Activated naive CD4-positive, alpha-beta T cell treated with anti-CD3 and anti-CD28 coated beads, Interleukin-2, amount 50 U/mL, for 16 hours (primary cell): ENCODE measurements at places on chromosomes 1 and 21.

DNA sequence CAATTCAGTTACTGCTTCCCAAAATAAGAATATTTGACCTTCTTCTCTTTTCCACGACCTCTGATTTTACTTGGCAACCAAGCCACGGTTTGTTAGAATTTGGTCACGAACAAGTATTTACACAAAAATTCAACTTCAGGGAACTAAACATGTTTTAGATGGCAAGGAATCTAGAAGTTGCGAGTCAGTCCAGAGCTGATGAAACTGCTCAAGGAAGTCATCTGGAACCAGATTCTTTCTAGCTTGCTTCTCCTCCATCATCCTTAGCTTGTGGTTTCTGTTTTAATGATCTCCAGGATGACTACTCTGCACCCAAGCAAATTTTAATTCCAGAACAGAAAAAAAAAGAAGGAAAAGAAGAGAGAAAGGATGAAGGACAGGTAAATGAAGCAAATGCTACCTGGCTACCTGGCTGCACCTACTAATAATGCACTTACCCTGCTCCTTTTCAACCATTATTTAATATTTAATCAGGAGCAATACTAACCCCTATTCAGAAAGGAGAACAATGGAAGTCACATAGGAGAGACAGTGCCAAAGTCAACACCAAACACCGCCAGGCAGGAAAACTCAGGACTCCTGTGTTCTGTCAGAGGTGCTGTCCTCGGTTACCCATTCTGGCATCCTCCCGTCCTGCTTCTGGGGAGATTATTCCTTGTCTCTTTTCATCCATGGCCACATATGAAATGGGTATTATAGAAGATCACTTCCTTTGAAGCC lies 54.2 kb upstream of the RGS7 start:
- no peak for DNase-seq

DNA sequence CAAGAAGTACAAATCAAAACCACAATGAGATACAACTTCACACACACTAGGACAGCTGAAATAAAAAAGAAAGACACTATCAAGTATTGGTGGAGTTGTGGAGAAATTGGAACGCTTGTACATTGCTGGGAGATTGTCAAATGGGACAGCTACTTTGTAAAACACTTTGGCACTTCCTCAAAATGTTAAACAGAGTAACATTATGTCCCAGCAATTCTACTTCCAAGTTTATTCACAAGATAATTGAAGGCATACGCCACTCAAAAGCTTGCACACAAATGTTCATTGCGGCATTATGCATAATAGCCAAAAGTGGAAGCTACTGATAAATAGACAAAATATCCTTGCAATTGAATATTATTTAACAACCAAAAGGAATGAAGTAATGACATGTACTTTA lies 199.9 kb upstream of the KCNK2 start:
- DNase-seq: no peak

- DNase-seq: no peak
Observed at GRCh38 chr1:9207715-9208114, 26.9 kb upstream of the H6PD start.

- peak; percentile 42 for DNase-seq
Observed at GRCh38 chr1:110765640-110766335, 91.0 kb upstream of the KCNA3 start.

DNA sequence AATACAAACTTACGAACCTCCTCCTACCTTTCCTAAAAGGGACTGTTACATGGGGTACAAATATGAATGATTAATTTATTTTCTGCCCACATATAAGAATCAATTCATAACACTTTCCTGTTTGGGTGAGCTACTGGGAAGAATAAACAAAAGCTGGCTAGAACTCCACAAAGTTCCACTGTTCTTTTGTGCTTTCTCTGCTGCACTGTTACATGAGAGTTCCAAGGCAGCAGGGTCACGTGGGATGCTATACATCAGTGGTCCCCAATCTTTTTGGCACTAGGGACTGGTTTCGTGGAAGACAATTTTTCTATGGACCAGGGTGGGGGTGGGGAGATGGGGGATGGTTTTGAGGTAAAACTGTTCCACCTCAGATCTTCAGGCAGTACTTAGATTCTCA lies 2.2 kb upstream of the ANGPTL7 start:
- DNase-seq: no peak

- DNase-seq: no peak
Observed at GRCh38 chr1:24275510-24275909, 43.6 kb upstream of the GRHL3 start.

GRCh38 chr1:208475951-208476845 lies 232.0 kb upstream of the PLXNA2 start:
- DNase-seq: no peak

DNA sequence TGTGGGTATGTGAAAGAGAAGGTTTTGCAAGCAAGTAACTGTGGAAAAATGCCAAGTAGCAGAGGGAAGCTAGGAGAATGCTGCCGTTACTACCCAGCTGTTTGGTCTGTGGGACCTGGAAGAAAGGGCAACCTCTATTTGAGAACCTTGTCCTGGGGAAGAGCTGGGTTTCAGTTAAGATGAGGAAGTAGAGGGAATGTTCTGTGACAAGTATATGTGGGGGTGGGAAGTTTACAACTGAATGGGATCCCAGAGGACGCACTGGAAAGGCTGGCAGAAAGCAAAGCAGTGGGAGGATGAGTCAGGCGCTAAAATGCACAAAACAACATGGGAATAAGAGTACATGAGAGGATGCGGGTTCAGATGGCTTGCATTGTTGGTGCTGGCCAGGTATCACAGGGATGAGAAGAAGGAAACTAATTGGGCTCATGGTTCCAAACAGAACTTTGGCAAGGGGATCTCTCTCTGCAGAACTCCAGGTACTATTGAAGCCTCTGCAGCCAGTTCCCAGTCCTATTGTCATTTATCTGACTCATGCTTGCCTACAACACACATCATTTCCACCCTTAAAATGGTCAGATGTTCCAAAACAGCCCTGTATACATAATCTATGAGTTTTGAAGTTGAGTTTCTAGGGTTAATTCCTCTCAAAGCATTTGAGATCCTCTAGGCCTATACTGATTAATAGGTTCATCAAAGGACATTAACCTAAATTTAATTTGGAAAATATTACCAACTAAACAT lies 88.5 kb upstream of the VAV3 start:
- DNase-seq: no peak

DNA sequence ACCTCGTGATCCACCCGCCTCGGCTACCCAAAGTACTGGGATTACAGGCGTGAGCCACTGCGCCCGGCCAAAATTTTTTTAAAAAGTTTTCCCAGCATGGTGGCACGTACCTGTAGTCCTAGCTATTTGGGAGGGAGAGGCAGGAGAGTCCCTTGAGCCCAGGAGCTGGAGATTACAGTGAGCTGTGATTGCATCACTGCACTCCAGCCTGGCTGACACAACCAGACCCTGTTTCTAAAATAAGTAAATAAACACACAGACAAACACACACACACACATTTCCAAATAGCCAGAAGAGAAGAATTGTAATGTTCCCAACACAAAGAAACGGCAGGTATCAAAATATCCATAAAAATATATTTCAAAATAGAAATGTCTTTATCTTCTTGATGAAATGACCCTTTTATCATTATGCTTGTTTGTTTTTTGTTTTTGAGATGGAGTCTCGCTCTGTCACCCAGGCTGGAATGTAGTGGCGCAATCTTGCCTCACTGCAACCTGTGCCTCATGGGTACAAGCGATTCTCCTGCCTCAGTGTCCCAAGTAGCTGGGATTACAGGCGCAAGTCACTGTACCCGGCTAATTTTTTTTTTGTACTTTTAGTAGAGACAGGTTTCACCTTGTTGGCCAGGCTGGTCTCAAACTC lies 9.3 kb downstream of the HES2 start:
- DNase-seq: no peak

DNA sequence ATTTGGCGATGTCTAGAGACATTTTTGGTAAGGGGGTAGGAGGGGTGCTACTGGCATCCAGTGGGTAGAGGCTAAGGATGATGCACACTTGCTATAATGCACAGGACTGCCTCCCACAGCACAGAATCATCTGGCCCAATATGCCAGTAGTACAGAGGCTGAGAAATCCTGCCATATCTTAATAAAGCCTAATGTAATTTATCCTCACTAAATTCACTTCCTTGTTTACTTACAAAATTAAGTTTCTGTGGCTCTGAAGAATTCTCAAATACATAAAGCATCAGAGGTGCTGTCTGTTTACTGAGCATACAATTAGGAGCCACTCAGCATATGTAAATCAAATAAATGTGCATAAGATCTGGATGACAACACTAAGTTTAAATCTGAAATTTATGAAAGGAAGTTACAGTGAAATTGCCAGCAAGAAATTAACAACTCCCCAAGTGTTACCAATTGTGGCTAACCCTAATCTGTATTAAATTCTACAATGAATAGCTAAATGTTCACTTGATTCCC lies 26.5 kb downstream of the NGF start:
- DNase-seq: no peak

GRCh38 chr1:233113009-233113879 lies 162.8 kb downstream of the NTPCR start:
- DNase-seq: no peak

- no peak for DNase-seq
Observed at GRCh38 chr1:109850827-109851226, 59.8 kb upstream of the CSF1 start.

- no peak for DNase-seq
Observed at GRCh38 chr1:219350172-219350931, 176.7 kb downstream of the LYPLAL1 start.

DNA sequence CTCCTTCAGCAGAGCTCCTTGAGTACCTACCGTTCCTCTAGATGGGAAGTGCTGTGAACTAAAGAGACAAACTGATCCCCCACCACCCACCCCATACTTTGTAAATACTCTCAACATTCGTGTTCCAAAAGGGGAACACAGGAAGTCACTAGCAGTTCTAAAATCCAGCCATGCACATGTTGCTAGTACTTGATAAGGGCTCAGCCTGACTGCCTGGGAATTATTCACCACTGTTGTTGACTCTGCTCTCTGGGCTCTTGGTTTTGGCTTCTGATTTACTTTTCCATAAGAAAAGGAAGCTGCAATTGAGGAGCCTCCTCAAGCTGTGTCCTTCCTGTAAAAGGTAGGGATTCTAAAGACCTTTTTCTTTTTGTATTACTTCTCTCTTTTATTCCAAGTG lies 67.5 kb downstream of the IVNS1ABP start:
- DNase-seq: no peak

DNA sequence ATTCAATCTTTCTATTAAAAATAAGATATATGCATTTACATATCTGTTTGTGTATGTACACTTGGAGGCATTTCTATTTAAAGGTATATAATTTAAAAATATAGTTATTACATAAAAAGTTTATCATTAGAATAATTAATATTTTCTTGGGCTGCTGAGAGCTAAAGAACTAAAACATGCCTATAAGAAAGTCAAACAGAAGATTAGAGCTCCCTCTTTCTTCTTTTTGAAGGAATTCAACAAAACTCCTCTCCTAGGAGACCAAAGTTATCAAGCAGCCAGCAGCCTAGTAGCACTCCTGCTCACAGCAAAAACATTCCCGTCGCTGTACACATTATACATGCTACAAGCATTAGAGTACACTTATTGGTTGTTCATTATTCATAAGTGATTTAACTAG lies 216.4 kb downstream of the VAV3 start:
- no peak for DNase-seq

GRCh38 chr1:67818725-67819301 lies 14.5 kb downstream of the GNG12 start:
- DNase-seq: no peak

- no peak for DNase-seq
Observed at GRCh38 chr1:185328255-185328654, 11.2 kb upstream of the IVNS1ABP start.

- no peak for DNase-seq
Observed at GRCh38 chr1:58621391-58621790, 44.3 kb upstream of the TACSTD2 start.

- DNase-seq: peak; percentile 60
Observed at GRCh38 chr1:154609398-154610380, 1.7 kb upstream of the ADAR start.

- no peak for DNase-seq
Observed at GRCh38 chr1:216457356-216457755, 34.1 kb upstream of the USH2A start.

- DNase-seq: peak; percentile 25
Observed at GRCh38 chr1:117735045-117735992, 129.5 kb downstream of the TENT5C start.

DNA sequence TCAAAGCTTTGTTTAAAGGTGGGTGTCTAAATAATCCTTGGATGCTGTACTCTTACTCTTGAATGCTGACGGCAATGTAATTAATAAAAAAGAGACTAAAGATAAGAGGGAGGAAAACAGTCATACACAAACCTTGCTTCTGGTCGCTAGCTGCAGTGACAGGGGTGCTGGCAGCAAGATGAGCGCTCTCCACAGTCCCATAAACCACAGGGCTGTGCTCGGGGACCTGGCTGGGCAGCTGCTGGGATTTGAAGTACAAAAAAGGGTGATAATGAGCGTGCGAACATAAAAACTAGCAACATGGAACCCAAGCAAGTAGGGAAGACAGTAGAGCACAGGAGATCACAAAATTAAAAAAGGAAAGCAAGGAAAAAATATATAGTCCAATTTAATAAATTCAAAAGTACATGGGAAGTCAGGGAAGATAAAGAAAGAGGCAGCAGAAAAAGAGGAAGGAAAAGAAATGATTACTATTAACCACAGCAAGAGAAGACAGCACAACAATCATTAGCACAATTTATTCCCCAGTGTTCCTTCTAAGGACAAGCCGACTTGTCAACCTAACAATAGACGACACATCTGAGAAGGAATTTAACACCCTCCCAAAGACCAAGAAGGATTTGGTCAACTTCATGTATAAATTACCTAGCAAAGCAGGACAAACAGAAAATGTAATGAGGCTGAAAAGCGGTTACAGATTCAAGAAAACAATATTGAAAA lies 162.9 kb upstream of the HP1BP3 start:
- no peak for DNase-seq

GRCh38 chr1:147579532-147579931 lies 38.2 kb downstream of the BCL9 start:
- no peak for DNase-seq

- peak; percentile 44 for DNase-seq
Observed at GRCh38 chr1:229430761-229431283, 3.1 kb downstream of the ACTA1 start.

- DNase-seq: no peak
Observed at GRCh38 chr1:67666636-67667035, 18.4 kb upstream of the GADD45A start.

- no peak for DNase-seq
Observed at GRCh38 chr1:23188434-23188884, 19.8 kb upstream of the LUZP1 start.

DNA sequence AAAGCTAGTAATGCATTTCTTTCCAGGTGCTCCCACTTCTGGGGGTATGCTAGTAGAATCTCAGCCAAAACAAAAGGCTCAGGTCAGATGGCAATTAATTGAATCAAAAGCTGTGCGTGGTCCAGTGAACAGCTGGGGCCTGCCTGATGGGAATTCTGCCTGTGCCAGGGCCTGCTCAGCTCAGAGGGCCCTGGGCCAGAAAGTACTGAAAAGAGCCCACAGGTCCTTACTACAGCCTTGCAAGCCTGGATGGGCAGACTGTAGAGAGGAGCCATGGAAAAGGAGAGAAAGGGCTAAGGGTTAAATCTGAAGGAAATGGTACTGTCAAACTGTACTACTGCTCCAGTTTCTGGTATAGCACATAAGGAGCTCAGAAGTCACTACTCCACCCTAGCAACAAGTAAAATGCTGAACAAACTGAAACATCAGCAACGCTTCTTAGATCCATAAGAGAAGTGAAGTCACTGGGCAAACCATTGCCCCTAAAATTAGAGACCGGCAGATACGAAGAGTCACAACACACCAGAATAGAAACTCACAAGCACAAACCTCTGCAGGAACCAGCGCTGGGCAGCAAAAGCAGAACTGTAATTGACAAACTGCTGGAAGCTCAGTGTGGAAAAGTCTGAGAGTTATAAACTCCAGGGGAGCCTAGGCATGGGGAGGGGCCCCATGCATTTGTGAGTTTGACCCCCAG lies 121.1 kb upstream of the SYT6 start:
- no peak for DNase-seq
